ENCODE measurements at places on chromosomes 3 and 15.

GRCh38 chr3:68703066-68703465 lies 229.3 kb downstream of the TAFA4 start:
- DNase-seq = no peak

GRCh38 chr15:52523192-52523591 lies 5.5 kb downstream of the MYO5A start:
- DNase-seq = no peak

DNA sequence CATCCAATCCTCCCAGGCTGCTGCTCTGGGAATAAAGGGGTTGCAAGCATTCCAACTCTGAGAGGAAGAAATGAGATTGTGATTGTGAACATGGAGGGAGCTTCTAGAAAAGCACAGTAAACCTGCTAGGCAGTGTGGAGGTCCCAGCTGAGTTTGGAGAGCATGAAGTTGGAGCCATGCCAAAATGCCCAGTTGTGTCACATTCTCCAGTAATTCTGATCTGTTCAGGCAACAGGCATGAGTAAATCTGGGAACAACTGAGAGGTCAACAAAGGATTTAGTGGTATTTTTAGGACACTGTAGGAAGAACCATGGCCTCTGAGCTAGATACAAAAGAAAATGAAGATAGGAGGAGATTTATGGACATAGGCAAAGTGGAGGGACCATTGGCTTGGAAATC lies 74.7 kb downstream of the CYP19A1 start:
- no peak for DNase-seq

GRCh38 chr3:12194209-12194608 lies 35.5 kb upstream of the TIMP4 start:
- no peak for DNase-seq

- DNase-seq = no peak
Observed at GRCh38 chr3:11660242-11660641, 16.5 kb upstream of the VGLL4 start.

DNA sequence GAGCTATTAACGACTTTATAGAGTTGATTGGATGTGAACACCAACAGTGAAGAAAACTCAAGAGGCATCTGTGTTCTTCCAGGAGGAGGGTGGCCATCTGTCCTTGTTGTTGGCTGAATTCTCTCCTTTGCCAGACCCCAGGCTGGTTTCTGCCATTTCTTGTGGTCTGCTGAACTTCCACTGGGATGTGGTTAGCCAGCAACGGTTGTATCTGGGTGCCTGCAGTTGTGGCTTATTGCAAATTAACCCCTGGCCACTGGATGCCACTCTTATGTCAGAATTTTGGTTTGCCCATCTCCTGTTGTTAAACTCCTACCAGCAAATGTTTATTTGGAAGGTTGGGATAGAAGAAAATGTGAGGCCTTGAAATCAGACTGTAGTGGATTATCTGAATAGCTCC lies 163.6 kb upstream of the TBC1D5 start:
- DNase-seq = no peak

DNA sequence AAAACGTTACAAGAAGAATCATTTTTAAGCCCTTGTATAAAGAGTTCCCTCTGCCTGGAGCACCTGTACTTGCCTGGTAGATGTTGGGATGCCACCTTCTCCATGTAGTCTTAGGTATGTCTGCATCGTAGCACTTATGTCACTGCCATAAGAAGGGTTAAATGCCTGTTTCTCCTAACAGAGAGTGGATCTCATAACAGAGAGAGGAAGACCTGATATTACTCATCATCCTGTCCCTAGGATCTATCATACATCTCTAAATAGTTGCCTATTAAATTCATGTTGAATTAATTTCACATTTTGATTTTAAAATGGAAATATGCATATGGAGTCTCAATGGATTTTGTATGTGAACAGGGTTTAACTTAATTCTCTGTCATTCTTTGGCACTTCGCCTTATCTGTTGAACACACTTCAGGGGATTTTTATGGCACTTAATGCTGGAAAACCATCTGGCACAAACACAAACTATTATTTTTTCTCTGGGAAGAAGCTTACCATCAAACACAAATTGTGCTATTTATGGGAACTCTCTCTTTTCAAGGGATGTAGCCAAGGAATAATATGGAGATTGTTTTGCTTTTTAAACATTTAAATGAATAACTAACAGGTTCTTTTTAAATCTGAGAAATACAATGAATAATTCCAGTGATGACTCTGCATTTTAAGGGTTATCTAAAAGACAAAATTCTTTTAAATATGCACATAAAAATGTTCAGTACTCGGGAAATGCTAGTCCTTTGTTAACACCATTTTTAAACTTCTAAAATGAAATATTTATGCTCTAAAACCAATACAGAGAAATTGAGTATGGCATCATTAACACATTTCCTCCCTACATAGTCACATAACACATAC lies 230.7 kb downstream of the ZNF385D start:
- DNase-seq = no peak

- DNase-seq = no peak
Observed at GRCh38 chr3:41441139-41441538, 241.8 kb downstream of the CTNNB1 start.

DNA sequence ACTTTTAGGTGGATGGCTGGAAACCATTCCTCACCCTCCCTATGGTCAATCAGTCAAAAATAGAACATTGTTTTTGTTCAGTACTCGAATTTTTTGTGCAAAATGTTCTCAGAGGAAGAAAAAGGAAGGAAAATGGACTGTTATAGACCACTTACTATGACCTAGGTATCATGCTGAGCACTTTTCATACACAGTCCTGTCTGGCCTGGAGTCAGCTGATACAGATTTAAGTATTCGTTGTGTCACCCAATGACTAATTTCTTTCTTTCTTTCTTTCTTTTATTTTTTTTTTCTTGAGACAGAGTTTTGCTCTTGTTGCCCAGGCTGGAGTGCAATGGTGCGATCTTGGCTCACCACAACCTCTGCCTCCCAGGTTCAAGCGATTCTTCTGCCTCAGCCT lies 29.1 kb upstream of the TNIK start:
- DNase-seq = no peak

DNA sequence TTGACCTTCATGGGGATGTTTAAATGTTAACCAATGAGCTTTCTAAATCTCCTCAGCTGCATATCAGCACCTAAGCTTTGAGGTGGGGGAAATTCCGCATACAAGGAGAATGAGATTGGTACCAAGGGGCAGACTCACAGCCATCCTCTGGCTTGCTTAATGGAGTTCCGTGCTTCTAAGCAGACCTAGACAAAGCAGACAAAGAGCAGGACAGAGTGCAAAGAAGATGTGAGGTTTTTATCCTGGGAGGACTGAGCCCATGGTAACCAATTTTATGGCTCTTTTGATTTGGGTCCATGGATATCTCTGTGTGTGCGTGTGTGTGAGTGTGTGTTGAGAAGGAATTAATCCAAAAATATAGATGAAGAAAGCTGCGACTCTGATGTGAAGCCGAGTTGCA lies 7.5 kb downstream of the TAFA4 start:
- no peak for DNase-seq

DNA sequence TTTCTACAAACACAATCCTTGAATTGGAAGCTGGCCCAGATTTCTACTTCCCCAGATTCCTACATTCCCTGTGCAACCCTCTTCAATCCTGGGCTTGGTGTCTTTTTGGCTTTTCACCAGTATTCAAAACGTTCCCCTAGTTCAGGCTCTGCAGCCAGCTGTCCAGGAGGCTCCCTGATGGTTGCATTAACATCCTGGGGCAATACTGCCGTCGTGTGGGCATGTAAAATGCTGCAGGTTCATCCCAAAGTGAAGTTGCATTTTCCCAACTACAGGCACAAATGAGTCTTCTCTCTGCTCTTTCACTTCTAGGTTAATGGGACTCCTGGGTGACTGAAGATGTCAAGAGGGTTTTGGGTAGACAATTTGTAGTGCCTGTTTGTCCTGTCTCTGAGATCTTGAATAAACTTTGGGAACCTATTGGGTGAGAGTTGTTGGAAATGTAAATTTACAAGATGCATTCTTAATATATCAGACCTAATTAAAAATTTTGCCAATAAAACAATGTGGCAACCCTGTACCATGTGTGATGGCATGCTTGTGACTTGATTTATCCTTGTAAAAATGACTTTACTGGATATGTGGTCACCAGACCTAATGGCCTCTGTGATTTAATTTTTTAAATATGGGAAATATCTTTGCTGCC lies 28.6 kb downstream of the SOX14 start:
- no peak for DNase-seq

GRCh38 chr3:141268306-141268705 lies 36.7 kb downstream of the PXYLP1 start:
- DNase-seq = no peak

GRCh38 chr15:87954793-87955192 lies 301.7 kb downstream of the NTRK3 start:
- DNase-seq = no peak

DNA sequence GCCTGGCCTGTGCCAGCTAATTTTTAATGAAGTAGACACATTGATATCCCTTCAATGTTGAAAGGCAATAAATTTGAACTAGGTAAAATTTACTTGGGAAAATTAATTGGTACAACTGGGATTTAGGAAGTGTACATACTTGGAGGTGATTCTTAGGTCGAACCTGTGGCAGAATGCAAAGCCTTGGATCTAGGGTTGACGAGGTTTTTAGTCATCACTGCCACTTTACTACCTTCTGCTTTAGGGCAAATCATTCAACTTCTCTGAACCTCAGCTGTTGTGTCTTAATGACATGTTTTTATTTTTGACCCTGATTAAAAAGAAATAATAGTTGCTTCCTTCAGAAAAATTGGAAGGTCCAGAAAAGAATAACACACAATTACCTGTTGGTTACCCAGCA lies 2.5 kb downstream of the APPL1 start:
- no peak for DNase-seq

- no peak for DNase-seq
Observed at GRCh38 chr3:42115215-42115614, 24.1 kb downstream of the TRAK1 start.

DNA sequence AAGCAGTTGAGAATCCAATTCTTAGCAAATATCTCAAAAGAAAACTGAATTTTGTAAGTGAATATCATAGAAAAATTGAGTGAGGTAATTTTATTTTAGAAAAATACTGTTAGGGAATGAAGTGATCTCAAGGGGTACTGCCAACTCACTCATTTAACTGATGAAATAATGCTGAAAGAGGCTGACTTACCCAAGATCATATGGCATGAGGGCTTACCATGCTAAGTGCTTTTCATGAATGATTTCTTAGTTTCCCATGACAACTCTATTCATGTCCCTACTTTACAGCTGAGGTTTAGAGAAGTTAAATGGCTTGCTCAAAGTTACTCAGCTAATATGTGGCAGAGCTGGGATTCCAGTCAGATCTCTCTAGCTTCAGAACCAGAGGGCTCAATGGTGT lies 30.6 kb downstream of the CCDC14 start:
- no peak for DNase-seq

- no peak for DNase-seq
Observed at GRCh38 chr3:44323341-44323955, 15.1 kb upstream of the TCAIM start.

DNA sequence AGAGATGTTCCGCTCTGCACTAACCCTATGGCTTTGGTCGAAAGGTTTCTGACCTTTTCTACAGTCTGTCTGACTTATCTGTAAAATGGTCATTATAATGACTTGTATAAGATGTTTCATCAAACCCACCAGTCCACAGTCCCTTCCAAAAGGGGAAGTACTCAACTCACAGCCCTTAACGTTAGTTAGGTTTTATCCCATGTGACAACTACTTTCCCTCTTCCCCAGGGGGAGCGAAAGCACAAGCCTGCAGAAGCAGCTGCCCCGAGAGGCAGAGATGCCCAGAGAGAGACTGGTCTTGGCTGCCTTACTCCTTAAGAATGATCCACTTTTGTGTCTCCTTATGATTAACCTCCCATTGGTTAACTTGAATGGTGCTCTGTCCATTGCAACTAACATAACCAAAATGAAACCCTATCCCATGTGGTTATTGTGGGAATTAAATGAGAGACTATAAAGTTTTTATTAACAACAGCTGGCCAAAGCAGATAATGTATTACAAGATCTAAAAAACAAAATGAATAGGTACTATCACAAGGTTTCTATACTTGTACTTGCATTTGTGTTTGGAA lies 6.4 kb downstream of the ASTE1 start:
- DNase-seq = no peak

GRCh38 chr15:31237043-31237324 lies 89.7 kb upstream of the KLF13 start:
- no peak for DNase-seq

DNA sequence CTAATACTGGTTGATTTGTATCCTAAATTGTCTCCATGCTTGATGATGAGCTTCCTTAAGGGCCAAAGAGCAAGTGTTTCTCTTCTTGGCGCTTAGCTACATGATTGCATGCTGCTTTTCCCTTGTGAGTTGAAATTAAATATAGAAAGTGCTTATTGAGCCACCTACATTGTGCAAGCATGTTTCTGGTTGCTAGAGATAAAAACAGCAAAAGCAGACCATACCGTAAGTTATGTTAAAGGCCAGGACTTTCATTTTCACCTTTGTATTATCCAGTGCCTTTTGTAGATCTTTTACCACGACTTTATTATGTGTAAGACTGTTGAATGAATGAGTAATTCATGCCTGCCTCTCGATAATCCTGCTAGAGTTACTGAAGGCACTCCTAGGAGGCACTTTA lies 41.9 kb upstream of the CCNB2 start:
- no peak for DNase-seq

- DNase-seq = no peak
Observed at GRCh38 chr15:82656641-82657266, 9.6 kb upstream of the CPEB1 start.

DNA sequence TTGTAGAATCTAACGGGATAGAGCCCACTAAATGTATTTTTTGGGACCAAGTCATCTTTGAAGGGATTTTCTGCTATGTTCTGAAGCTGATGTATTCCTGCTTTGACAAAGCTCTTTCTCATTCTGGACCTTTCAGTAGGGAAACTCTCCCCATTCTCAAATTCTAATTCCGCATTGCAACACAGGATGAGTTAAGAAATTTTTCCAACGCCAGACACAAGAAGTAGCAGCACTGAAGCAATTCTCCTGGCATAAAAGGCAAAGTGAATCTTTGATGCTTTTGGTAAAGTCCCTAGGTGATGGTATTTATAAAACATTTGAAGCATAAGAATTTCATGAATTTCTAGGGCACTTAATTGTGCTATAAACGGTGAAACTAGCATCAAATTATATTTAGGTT lies 76.8 kb downstream of the ZPLD1 start:
- DNase-seq = no peak

DNA sequence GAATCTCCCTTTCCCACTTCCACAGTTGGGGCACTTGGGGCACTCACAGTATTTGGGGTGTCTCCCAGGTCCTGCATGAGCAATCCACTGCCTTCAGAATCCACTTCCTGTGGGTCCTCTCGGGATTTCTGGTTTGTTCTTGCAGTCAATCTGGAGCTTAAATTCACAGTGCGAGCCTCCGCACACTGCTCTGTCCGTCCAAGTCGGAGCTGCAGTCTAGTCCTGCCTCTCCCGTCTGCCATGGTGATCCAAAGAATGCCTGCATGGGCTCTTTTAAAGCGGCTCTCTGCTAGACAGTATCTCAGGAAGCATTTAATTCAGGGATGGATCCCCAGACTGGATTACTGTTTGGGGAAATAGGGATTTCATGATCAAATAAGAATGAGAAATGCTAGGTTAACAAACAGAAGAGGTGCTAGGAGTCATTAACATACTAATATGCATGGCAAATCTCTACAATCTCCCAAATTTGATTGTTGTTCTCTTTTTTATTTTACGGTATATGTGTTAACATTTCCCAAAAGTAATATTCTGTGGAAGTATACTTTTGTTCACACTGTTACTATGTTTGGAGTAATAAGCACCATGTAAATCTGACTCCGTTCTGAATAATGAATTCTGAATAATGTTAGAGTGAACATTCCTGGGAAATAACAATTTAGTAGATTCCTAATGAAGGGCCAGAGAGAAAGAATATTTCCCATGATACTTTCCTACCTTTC lies 142.5 kb downstream of the HCN4 start:
- no peak for DNase-seq

Measured in activated CD8-positive, alpha-beta memory T cell treated with anti-CD3 and anti-CD28 coated beads for 1 hour (primary cell).